ENCODE measurements at places on chromosomes 12 and 14.

DNA sequence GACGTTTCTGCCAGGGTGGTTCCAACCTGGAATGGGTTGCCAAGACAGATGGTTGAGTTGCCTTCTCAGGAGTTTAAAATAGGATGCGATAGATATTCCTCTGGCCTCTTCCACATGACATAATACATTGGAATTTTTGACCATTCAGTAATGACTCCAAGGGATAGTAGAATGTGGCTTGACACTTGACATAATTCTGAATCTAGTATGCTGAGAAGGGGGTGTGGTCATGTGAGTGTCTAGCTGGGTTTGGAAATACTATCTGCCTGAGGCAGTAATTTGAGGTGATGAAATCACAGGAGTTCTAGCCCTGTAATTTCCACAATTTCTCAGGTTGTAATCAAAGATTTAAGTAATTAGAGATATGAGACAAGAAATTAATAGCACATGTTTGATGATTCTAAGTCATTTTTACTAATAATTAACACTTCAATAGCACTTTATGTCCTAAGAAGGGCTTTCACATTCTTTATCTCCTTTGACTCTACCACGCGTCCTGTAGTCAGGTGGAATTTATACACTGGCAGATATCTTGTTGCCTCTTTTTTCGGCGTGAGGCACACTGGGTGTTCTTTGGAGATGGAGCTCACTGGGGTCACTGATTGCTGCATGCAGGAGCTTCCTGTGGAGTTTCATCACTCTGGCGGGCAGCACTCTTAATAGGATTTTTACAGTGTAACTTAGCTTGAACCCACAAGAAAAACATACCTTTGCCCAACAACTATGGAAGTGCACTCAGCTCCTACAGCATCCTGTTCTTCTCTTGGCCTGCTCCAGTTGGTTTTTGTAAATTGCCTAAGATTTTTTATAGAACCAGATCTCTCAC lies 3.2 kb upstream of the AMIGO2 start:
- peak; percentile 13 for DNase-seq

GRCh38 chr14:69882116-69882864 lies 3.1 kb downstream of the SMOC1 start:
- no peak for DNase-seq

DNA sequence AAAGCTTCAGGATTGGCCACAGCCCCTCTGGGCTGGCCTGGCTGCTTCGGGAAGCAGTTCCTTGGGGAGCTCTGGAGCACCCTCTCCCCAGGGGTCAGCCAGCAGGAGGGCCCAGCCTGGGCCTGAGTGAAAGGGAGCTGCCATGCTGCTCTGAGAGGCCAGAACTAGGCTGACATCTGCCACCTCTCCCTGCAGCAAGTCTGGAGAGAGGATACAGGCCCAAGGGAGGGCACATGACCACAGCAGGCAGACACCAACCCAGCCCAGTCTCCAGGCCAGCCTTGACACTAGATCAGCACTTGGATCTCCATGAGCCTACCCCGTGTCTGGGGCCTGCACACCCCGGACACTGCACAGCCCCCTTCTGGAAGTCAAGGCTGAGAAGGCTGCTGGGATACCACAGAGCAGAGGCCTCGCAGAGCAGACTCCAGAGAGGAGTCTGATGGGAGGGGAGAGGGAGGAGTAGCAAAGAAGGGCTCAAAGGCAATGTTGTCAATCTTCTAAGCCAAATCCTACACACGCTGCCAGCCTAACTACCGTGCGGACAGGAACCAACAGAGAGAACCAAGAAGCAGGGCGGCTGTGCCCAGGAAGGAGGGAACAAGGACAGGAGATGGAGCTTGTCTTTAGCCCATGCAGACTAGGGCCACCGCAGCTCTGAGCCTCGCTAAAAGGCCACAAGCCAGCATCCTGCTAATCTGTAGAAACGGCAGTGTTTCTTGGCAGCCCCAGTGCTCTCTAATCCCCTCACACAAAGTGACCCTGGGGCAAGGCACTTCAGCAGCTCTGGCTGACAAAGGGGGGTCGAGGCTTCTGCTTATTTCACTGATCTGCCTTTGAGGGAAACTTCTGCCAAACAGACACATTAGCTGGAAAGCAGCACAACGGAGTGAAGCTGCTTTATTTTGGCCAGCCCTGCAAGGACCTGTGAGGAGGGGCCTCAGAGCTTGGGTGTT lies 12.9 kb downstream of the COL2A1 start:
- no peak for DNase-seq

DNA sequence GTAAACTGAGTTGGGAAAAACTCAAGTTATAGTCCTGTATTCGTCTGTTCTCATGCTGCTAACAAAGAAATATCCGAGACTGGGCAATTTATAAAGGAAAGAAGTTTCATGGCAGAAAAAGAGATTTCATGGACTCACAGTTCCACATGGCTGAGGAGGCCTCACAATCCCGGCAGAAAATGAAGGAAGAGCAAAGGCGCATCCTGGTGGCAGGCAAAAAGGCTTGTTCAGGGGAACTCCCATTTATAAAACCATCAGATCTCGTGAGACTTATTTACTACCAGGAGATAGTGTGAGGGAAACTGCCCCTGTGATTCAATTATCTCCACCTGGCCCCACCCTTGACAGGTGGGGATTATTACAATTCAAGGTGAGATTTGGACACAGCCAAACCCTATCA lies 292.6 kb upstream of the SYT1 start:
- DNase-seq, result no peak

- no peak for DNase-seq
These were observed 26.5 kb downstream of the PALS1 start for GRCh38 chr14:67267576-67268328.

GRCh38 chr12:64110864-64111263 lies 111.2 kb downstream of the KICS2 start:
- DNase-seq, result no peak

- no peak for DNase-seq
These were observed 45.0 kb downstream of the GPR65 start for GRCh38 chr14:88049936-88050335.

DNA sequence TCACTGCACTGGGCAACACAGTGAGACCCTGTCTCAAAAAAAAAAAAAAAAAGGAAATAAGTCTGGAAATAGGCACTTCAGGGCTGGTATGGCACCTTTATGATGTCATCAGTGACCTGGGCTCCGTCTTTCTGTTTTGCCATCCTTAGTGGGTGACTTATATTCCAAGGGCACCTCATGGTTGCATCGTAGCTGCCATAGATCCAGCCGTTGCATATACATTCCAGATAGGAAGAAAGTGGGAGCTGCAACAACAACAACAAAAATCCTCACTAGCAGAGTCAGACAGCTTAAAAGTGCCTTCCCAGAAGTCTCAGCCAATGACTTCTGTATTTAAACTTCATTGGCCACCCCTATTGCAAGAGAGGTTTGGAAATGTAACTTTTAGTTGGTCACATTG lies 26.4 kb downstream of the MYL2 start:
- DNase-seq, result no peak

DNA sequence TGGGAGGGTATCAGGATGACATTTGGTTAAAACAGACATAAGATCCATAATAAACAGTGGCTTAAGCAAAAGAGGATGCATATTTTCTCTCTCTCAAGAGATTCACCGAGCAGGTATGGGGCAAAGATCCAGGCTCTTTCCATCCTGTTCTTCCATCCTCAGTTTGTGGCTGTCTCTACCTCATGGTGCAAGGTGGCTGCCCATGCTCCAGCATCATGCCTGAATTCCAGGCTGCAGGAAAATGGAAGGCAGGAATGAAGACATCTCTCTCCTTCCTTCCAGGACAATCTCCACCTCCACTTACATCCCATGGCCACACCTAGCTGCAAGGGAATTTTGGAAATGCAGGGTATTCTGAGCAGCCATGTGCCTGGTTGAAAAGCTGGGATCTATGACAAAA lies 136.0 kb downstream of the GLT1D1 start:
- DNase-seq, result no peak

- DNase-seq, result no peak
These were observed 461.3 kb downstream of the BCAT1 start for GRCh38 chr12:24487606-24488005.

- no peak for DNase-seq
These were observed 13.2 kb upstream of the COCH start for GRCh38 chr14:30861200-30861599.

- no peak for DNase-seq
These were observed 20.1 kb upstream of the AKAP5 start for GRCh38 chr14:64444984-64445845.

DNA sequence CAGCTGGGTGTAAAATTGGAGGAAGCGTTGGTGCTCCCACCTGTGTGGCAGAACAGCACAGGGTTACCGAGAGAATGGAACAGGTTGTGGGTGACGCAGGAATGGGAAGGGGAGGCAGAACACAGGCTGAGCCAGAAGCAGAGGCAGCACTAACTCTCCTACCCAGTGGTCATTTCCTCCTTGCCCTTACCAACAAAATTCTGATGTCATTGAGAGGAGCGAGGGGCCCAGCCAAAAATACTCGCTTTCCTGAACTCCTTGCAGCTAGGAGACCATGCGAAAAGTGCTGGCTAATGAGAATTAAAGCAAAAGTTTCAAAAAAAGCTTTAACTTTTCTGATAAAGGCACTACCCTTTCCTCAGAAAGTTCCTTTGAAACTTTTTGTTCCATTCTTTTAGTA lies 54.4 kb upstream of the HMGA2 start:
- no peak for DNase-seq

- DNase-seq, result no peak
These were observed 36.2 kb upstream of the KCNH3 start for GRCh38 chr12:49502590-49502989.

GRCh38 chr12:4307593-4308333 lies 13.2 kb upstream of the TIGAR start:
- DNase-seq, result peak; percentile 88

- DNase-seq, result no peak
These were observed 7.4 kb downstream of the RAN start for GRCh38 chr12:130879212-130879686.

DNA sequence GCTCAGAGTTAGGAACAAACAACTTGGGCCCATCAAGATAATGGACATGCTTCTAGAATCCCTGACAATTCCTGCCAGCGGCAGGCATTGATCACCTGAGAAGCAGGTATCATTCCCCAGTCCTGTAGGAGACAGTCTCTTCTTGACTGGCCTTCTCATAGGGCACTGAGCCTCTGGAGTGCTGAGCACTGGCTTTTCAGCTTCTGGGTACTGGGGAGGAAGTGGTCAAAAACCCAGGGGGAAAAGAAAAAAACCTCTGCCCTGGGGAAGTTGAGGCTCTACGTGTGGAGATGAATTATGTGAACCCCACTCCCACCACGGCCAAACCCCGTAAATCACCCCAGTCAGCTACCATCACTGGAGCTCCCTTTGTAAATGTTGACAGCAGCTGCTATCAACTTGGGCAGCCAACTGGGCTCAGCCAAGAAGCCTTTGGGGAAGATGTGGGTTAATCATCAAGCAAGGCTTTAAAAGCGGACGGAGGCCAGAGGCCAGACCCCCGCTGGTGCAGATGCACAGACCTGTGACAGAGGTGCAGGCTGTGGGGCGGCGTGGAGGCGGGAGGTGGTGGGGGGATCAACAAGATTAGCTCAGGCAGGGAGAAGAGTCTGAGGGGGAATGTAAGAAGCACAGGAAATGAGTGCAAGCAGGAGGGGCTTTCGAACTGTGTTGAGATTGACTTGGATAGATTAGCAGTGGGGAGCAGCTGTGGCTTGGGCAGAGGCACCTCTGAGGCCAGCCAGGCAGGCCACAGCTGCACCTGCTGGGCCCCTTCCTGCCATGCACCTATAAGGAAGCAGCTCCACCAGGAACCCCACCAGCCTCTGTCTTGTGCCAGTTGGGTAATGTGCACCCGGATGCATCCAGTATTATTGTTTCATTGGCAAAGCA lies 105.4 kb upstream of the HIF1A start:
- DNase-seq, result no peak

DNA sequence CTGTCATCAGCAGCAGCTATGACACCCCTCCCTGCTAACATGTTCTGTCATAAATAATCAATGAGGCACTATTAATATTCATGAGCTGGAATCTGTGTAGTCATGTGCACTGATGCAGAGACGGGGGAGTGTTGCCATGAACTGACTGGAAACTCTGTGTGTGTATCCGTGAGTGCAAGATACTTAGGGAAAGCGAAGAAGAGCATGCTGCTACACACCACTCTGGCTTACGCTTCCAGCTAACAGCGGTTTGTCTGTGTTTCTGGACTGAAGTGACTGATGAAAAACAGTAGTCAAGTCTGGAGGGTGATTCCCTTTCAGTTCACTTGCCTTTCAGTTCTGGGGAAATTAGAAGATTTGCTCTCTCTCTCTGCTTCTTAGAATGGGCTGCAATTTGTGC lies 249.4 kb downstream of the PDZRN4 start:
- no peak for DNase-seq

DNA sequence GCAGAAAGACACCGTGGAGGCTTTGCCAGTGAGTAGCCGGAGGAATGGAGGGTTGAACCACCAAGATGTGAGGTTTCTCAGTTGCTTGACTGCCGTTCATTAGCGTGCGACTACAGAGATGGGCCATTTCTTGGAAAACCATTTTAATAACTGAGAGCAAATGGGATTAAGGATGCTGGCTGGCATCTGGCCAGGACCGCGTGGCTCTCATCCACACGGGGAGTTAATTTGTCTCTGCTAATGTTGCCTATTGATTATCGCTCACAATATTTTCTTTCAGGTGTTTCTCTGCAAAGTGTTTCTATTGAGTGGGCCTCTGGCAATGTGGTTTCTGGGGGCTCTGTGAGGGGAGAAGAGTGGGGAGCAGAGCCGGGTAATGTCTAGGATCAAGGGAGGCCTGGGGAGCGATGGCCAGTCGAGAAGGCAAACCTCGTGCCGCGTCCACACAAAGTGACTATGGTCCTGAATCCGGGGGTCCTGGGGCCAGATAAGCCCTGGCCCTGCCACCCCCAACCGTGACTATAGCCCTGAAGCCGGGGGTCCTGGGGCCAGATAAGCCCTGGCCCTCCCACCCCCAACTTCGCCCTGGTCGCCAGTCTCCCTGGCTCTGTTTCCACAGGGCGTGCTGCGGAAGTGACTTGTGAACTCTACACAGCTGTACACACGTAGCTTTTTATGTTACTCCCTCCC lies 110.6 kb downstream of the PRMT8 start:
- DNase-seq, result no peak

DNA sequence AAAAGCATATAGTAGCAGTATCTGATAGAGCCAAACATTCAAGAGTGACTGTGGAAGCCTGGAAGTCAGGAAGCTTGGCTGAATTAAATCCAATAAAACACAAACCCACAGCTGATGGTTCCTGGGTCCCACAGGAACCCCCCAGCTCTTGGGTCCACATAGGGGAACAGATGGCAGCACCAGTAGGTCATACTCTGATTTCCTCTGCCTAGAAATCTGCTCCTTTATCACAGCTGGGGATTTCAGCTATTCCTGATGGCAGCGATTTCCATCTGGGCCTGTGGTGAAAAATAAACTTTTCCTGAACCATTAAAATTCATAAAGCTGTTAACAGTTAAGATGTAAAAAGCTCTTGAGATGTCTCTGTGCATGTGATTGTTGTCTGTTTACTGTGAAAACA lies 202.0 kb upstream of the FRMD6 start:
- no peak for DNase-seq

DNA sequence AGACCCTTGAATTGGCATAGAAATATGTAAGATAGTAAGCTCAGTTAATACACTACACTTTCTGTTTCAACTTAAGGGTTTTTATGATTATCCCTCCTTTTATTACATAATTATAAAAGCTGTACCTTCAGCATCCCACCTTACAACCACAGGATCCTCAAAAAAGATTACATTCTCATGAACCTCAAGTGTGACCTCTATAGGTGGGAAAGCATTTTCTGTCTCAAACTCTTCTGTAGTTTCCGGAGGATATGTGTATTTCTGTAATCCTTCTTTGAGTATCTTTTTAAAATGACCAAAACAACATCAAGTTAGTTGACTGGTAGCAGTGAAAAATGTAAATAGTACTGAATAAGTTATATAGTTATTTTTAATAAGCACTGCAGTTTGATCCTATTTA lies 75.9 kb downstream of the DNAI7 start:
- no peak for DNase-seq

- peak; percentile 73 for DNase-seq
These were observed 158.4 kb downstream of the KLHL28 start for GRCh38 chr14:44803239-44803905.
